ENCODE measurements at places on chromosomes 13 and 19. TPM values are rescaled to one million over a fixed set of nuclear protein-coding genes. Genes with fewer than 3 reads are reported as not detected.

DNA sequence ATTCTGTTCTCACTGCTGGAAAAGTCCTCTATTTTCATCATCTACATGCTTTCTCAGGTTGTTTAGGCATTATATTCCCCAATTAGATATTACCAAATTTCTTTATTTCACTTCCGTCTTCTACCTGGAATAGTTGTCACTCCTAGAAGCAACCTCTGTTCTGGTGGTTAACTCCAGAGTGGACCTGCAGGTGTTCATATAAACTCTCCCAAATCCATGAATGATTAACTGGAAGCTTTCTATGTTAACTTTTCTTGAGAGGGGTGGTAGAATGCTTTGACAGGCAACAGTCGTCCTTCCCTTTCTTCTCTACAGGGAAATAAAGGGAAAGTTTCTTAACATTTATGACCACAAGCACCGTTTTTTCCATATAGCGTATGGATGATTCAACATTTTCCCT lies 48.4 kb upstream of the UFM1 start:
- DNase-seq = no peak

DNA sequence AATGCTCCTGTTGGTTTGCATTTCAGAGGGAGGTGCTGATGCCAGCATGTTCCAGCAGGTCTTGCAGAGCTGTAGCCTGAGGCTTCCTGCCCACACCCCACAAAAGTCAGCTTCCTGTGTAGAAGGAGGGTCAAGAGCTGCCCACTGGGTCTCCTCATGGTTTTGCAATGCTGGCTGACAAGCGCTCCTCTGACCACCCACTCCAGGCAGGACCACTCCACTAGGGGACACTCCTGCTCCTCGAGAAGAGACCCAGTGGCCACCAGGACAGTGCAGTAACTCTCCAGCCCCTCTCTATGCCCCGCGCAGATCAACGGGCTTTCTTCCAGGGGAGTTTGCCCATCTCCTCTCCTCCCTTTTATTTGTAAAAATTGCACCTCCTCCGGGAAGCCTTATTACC lies 72.9 kb upstream of the UQCRFS1 start:
- DNase-seq = peak; percentile 68

GRCh38 chr13:110434629-110435028 lies 126.9 kb downstream of the RAB20 start:
- DNase-seq = no peak

- DNase-seq = no peak
These were observed 23.7 kb upstream of the TFDP1 start for GRCh38 chr13:113560645-113561416.

DNA sequence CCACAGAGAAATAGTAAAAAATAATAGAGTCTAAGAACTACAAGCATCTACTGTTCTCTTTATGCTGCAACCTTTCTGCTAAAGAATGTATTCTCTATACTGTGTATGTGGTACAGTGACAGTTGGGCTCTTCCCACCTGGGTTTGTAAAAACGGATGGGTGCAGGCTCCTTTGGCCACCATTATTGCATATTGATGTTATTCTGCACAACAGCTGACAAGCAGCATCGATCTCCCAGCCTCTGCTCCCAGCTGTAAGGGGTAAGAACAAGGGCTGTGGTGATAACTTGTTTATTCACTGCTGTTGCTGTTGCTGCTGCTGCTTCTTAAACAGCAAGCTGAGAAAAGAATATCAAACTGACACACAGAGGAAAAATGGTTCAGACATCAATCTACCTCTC lies 56.1 kb downstream of the KCNRG start:
- no peak for DNase-seq

DNA sequence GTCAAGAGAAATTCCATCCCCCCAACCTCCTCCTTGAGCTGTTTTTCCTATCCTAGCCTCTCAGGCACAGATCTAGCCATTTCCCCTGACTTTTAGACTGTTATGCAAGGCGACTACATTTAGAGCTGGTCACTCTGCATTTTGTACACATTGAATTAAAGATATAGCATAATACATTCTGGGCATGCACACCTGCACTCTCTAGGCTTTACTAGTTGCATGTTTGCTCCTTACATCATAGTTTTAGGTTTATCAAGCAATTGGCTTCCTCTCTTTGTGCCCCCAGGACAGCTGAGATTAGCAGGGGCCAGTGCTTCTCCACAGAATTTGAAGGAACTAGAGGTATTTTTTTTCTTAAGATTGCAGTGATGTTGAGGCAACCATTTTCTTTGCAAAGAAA lies 19.5 kb downstream of the GPC6 start:
- no peak for DNase-seq

DNA sequence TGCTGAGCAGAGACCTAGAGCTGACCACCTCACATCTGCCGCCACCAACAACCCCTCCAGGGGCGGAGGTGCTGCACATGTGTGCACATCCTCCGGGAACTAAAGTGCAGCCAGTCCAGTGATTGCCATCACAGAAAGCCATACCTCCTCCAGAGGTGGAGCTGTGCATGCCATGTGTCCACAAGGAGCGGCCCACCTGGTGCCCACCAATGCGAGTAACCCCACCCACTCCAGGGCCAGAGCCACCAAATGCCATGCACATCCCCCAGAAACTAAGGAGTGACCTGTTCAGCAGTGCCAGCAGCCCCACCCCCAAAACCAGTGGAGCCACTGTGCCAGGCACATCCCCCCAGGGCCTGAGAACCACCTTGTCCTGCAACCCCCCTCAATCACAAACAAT lies 557.9 kb downstream of the UQCRFS1 start:
- no peak for DNase-seq

- DNase-seq = peak; percentile 57
These were observed 38.0 kb upstream of the TEX29 start for GRCh38 chr13:111282425-111282824.

GRCh38 chr19:10085641-10086590 lies at the start of gene SHFL:
Gene SHFL (plus strand): TSS chr19:10086317. CDS start chr19:10086428, 111 bp downstream.
- DNase-seq = peak; percentile 78

GRCh38 chr13:76697288-76697687 lies 188.9 kb downstream of the KCTD12 start:
- DNase-seq = no peak

DNA sequence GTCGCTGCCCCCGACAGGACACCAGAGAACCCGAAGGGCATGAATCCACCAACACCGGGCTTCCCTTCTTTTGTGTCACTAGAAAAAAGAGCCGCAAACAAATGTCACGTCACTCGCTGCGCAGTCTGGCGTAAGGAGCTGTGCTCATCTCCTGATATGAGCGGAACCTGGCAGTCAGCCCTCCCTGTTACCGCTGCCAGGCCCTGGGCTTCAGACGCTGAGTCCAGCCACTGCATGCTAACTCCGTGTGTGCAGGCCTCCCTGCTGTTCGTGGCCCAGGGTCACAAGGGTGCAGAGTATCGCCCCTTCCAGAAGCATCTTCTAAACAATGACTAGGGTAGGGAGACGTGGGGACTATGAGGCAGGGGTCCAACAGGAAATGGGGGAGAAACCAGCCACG lies 71.3 kb downstream of the SLC7A1 start:
- no peak for DNase-seq

GRCh38 chr13:66345971-66346370 lies 884.2 kb downstream of the PCDH9 start:
- DNase-seq = no peak

DNA sequence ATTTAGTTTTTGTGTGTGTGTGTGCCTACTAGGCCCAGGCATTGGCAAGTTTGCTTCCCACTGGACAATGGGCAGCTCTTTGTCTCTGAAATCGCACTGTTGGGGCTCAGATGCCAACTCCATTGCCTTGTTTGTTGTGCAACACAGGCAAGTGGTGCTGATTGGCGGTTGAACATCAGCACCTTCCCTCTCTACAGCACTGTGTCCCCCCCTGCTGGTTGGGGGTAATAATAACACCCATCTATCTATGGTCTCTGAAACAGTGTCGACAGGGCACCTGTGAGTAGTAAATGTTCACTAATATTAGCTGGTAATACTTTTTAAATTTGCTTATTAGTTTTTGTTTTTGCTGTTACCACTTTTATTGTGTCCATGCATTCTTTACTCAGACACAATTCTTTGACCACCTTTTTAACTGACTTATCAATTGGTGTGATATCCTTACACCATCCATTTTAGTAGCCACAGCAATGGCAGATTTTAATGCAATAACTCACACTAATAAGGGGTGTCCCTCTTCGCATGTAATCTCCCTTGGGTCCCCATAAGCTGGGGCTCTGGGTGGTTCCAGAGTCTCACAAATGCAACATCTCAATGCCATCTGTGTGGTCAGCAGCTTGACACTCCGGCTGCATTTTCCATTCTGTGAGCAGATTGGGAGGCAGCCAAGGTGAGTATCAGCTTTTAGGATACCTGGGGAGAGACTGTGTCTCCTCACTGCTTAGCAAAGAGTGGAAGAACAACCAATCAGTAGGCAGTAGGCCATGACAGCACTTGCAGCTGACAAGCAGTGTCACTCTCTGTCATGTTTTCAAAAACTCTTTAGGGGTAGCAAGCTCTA lies 47.7 kb upstream of the UQCRFS1 start:
- DNase-seq = peak; percentile 51

- DNase-seq = peak; percentile 24
These were observed 722 bp downstream of the PKN1 start for GRCh38 chr19:14433554-14434501.

- peak; percentile 35 for DNase-seq
These were observed 2.6 kb downstream of the ACSBG2 start for GRCh38 chr19:6138066-6138465.

DNA sequence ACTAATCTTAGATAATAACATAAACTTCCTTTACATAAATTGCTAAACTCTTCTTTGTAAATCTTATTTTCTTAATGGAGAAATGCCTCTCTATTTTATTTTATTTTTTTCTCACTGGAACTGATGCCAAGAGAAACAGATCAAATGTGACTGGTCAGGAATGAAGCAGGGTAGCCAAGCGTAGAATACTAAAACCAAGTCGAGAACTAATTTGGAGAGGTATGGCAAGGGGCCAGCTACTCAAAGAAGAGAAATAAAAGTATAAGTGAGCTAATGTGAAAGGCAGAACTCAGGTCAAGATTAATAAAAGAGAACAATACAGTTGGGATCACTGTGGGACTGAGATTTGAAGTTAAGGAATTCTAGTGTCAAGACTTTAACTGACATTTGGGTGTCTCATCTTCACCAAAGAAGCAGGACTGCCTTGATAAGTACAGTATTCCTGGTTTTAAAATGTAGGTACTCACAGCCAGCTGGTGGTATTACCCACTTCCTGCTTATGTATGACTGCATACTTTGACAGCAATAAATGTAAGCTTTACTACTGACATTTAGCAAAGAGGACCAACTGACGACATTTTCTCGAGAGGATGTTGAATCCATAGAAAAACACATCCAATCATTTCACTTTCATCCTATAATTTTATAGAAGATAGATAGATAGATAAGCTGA lies 1192.2 kb downstream of the EFNB2 start:
- DNase-seq = no peak

- peak; percentile 47 for DNase-seq
These were observed 24.8 kb downstream of the UPF1 start for GRCh38 chr19:18856385-18857126.

ZNF571 gene
- total RNA-seq = 7.9 TPM

CYP2A13 gene
- total RNA-seq = not detected

ANKRD24 gene
- 0.82 TPM for total RNA-seq

TPTE2 gene
- total RNA-seq = not detected

MADCAM1 gene
- 1.1 TPM for total RNA-seq

CCDC169 gene
- total RNA-seq = 5.5 TPM

ZNF730 gene
- 8.6 TPM for total RNA-seq

UBE2L5 gene
- not detected for total RNA-seq

TTC9B gene
- not detected for total RNA-seq
